ENCODE measurements at places on chromosomes 6 and 20. TPM values are rescaled to one million over a fixed set of nuclear protein-coding genes. Genes with fewer than 3 reads are reported as not detected.

Gene SLC22A3
- 2.9 TPM for polyA plus RNA-seq

Gene GSTA2
- polyA plus RNA-seq = 85.8 TPM

Gene CFAP61
- 0.24 TPM for polyA plus RNA-seq

Gene NNAT
- 191 TPM for polyA plus RNA-seq

Gene MMP24
- polyA plus RNA-seq = 0.45 TPM

Gene ANKS1A
- polyA plus RNA-seq = 9.6 TPM

Gene DEFB116
- not detected for polyA plus RNA-seq
